ENCODE measurements at places on chromosomes 11 and 22. TPM values are rescaled to one million over a fixed set of nuclear protein-coding genes. Genes with fewer than 3 reads are reported as not detected.

- peak; percentile 79 for DNase-seq
Observed at GRCh38 chr11:14905104-14906033, 13.3 kb upstream of the CYP2R1 start.

DNA sequence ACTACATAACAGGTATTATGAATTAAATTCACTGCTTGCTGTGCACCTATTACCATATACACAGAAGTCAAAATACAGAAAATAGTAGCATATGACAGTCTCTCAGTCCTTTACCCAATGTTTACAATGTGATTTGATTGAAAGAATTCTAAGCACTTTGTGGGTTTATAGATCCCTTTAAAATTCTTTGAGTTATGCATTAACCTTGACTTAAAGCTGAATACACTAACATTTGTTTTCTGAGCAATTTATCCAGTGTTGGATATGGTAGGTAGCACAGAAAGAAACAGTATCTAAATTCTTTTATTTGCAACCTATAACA is 230.8 kb upstream of the DDI1 start:
- no peak for DNase-seq

GRCh38 chr11:79342686-79343085 is 98.1 kb downstream of the TENM4 start:
- DNase-seq = no peak

- DNase-seq = peak; percentile 84
Observed at GRCh38 chr11:68002575-68002937, 1.3 kb downstream of the UNC93B1 start.

- no peak for DNase-seq
Observed at GRCh38 chr22:24051568-24051967, 40.5 kb downstream of the CABIN1 start.

Gene OR51B4
- not detected for total RNA-seq

Gene RAC2
- total RNA-seq = 321 TPM

Data from OCI-LY7 (cell line).